Right atrium auricular region (tissue), 2 donors: ENCODE measurements at places on chromosomes 5 and 9.

GRCh38 chr5:135092476-135092875, 58.4 kb upstream of the PITX1 start:
- DNase-seq: no peak

GRCh38 chr9:15101095-15101494, 190.9 kb upstream of the FREM1 start:
- no peak for DNase-seq

GRCh38 chr5:148454576-148454975, 70.8 kb downstream of the FBXO38 start:
- DNase-seq: no peak

GRCh38 chr9:114099669-114100270, 678 bp upstream of the KIF12 start:
- no peak for DNase-seq

DNA sequence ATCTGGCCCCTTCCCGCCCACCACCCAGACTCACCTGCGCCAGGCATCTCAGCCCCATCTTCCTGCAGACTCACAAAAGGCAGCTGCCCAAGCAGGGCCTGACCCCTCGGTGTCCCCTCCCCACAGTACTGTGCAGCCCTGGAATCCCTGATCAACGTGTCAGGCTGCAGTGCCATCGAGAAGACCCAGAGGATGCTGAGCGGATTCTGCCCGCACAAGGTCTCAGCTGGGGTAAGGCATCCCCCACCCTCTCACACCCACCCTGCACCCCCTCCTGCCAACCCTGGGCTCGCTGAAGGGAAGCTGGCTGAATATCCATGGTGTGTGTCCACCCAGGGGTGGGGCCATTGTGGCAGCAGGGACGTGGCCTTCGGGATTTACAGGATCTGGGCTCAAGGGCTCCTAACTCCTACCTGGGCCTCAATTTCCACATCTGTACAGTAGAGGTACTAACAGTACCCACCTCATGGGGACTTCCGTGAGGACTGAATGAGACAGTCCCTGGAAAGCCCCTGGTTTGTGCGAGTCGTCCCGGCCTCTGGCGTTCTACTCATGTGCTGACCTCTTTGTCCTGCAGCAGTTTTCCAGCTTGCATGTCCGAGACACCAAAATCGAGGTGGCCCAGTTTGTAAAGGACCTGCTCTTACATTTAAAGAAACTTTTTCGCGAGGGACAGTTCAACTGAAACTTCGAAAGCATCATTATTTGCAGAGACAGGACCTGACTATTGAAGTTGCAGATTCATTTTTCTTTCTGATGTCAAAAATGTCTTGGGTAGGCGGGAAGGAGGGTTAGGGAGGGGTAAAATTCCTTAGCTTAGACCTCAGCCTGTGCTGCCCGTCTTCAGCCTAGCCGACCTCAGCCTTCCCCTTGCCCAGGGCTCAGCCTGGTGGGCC, 1.9 kb downstream of the IL13 start:
- no peak for DNase-seq

- DNase-seq: no peak
Measured at GRCh38 chr5:9977070-9977469, 272.6 kb downstream of the ATPSCKMT start.

- no peak for DNase-seq
Measured at GRCh38 chr5:58871648-58872242, 288.9 kb downstream of the RAB3C start.

GRCh38 chr5:151825445-151825844, 53.7 kb downstream of the G3BP1 start:
- DNase-seq: peak; percentile 66

DNA sequence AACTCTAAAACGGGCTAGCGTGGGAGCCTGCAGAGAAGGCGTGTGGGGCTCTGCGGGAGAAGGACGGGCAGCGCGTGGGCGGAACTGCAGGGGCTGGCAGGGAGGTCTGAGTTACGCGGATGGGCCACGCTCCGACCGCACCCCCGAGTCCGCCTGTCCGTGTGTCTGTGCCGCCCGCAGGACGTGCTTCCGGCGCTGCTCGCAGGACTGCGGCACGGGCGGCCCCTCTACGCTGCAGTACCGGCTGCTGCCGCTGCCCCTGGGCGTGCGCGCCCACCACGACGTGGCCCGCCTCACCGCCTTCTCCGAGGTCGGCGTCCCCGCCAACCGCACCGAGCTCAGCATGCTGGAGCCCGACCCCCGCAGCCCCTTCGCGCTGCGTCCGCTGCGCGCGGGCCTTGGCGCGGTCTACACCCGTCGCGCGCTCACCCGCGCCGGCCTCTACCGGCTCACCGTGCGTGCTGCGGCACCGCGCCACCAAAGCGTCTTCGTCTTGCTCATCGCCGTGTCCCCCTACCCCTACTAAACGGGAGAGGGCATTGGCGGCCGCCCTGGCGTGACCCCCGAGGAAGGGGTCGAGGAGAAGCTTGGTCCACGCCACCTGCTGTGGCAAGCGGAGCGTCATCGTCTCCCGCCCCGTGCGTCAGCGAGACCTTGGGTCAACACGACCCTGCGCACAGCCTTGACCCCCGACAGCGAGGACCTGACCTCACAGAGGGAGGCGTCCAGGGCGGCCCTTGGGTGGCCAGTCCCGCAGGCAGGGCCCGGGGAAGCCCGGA, 11.4 kb upstream of the ASS1 start:
- DNase-seq: no peak

- DNase-seq: no peak
Measured at GRCh38 chr5:41247135-41247534, 33.8 kb upstream of the C6 start.

- peak; percentile 73 for DNase-seq
Measured at GRCh38 chr5:103562453-103563157, at the start of gene NUDT12. Gene NUDT12 (minus strand): TSS chr5:103562789. CDS start chr5:103560248, 2,541 bp downstream.

DNA sequence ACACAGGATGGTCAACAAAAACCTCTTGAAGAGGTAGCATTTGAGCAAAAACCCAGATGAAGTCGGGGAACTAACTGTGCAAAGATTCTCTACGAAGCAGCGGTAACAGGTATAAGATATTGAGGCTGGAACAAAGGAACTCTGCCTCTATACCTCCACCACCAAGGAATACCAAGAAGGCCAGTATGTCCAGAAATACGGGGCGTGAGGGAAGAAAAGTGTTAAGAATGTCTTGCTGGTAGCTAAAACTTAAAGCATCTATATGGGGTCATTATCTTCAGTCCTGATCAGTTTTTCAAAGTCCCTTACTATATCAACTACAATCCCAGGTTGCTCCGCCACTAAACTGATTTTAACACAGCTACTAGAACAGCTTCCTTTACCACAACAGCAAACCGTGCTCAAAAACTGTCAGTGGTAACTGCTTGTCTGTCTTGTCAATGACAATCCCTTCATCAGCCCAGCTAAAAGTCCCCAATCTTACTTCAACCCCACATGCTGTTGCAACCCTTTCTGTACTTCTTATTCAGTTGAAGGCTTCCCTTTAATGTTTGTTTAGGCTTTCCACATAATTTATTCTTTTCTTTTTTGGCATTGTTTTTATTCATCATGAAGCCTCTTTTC, 9.4 kb downstream of the PAM start:
- no peak for DNase-seq

- no peak for DNase-seq
Measured at GRCh38 chr9:74277532-74277931, 219.6 kb upstream of the RORB start.

DNA sequence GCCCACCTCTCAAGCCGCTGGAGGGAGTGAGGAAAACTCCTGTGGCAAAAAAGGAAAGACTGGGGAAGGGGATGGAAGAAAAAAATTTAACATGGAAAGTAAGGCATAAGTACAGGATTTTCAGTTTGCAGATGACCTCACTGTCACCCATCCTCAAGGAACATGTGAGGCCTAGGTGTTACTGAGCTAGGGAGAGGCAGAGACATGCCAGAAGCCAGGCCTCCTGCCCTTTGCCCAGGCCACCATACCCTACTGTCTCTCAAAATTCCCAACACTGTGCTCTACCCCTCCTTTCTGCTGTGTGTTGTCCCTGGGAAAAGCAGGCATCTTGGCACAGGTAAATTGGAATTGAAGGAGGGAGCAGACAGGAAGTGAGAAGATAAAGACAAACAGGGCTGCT, 4.4 kb upstream of the MGAT1 start:
- no peak for DNase-seq

GRCh38 chr9:127866535-127866934, 10.9 kb downstream of the AK1 start:
- no peak for DNase-seq

DNA sequence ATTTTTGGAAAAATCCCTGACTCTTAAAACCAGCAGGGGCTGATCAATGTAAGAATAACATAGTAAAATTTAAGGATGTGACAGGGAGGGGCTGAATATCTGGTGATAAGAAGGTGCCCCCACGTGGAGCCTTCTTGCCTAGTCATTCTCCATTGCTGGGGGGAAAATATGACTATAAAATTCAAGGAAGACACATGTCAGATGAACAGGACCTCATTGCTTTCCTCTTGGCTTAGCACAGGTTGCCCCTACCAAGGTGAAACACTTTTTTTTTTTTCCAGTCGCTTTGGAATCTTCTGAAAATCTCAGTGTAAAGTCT, 310.9 kb downstream of the EFNA5 start:
- no peak for DNase-seq

- no peak for DNase-seq
Measured at GRCh38 chr5:68662804-68663307, 431.0 kb upstream of the SLC30A5 start.

DNA sequence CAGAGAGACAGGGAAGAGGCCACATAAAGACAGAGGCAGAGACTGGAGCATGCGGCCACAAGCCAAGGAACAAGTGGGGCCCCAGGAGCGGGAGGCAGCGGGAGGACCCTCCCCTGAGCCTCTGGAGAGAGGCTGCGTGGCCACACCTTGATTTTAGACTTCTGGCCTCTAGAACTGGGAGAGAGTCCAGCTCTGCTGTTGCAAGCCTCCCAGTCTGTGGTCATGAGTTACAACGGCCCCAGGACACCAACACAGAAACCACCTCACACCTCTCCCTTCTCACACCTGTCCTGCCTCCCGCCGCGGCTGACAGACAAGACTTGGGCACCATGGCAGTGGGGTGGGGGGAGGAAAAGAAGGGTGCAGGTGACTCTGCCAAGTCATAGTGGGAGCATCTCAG, 2.2 kb downstream of the INPP5E start:
- no peak for DNase-seq

GRCh38 chr9:127066060-127066850, 56.2 kb downstream of the ANGPTL2 start:
- DNase-seq: no peak

GRCh38 chr5:135191084-135191826, 157.2 kb upstream of the PITX1 start:
- peak; percentile 62 for DNase-seq

GRCh38 chr9:126295516-126295915, 31.1 kb upstream of the MVB12B start:
- DNase-seq: no peak

DNA sequence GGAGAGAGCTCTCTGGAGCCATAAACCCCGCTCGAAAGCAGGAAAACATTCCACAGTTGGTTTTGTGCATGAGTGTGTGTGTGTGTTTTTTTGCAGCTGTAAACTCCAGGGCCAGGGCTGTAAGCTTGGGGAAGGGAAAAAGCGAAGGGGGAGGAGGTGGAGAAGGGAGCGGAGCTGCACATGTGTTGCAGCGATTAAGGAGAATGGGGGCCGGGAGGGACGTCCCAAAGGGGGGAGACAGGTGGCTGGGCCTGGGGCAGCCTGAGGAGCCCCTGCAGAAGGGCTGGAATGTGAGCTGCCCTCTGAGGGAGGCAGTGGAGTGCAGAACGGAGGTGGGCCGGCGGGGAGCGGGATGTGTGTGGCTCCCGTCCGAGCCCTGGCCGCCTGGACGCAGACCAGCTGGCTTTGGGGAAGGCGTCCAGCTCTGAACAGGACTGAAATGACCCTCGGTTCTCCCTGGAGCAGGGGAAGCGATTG, 2.7 kb upstream of the MYMK start:
- no peak for DNase-seq

- peak; percentile 83 for DNase-seq
Measured at GRCh38 chr9:121744002-121744686, 92.7 kb downstream of the DAB2IP start.

- no peak for DNase-seq
Measured at GRCh38 chr5:168324859-168325630, 33.6 kb downstream of the WWC1 start.

DNA sequence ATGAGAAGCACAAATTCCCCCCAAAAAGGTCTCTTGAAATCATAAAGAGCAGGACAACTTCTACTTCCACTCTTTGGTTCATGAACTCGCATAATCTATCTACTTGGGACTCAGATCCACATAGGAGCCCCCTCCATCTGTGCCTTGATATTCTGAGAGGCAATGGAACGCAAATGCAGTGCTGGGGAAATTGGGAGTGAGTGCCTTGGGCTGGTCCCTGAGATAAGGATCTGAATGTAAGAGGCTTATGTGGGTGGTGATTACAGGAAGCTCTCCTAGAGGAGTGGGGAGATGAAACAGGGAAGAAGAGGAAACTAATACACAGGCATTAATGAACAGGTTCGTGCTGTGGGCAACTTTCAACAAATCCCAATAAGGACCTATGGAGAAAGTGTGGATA, 285.6 kb downstream of the RASEF start:
- no peak for DNase-seq

- DNase-seq: no peak
Measured at GRCh38 chr9:26013199-26013598, 335.0 kb upstream of the TUSC1 start.

DNA sequence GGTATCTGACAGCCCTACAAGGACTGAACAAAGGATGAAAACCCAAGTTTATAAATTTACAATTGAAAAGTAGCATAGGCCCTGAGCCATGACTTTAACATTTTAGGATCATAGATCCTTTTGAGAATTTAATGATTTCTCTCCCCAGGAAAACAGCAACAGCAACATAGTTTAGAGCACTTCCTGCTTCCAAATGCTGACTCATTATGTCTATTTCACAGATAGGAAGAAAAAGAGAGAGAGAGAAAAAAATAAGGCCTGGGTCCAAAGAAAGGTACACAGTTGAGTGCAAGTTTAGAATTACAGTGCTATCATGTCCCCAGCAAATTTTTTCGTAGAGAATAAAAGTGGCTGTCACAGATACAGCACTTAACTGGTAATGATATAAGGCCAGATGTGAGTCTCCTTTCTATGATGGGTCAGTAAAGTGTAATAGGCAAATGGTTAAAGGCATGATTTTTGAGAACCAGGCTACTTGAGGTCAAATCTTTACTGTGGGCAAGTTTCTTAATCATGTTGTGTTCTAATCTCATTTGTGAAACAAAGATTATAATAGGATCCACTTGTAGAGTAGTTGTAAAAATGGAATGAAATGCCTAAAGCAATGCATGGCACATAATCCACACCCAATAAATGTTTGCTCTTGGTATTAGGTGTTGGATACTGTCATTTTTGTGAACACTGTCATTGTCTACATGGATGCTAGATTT, 12.3 kb upstream of the PPP2R2B start:
- no peak for DNase-seq
